ENCODE measurements at places on chromosomes 7 and 10.

- DNase-seq = no peak
Measured at GRCh38 chr10:47207281-47207615, 92.7 kb upstream of the GDF10 start.

DNA sequence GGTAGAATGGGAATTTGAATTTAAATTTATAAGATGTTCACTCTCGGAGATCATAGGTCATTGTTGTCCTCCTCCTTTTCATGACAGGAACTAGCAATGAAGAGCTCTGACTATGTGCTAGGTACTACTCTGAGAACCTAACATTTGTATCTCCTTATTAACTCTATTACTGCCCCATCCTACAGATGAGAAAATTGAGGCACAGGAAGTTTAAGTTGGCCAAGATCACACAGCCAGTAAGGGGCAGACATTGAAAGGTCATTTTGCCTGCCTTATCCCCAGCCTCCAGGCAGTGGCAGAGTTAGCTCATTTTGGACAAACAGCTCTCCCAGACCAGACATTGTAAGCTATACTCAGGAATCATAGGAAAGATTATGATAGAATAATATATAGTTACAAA is 6.0 kb downstream of the SRGN start:
- DNase-seq = no peak

DNA sequence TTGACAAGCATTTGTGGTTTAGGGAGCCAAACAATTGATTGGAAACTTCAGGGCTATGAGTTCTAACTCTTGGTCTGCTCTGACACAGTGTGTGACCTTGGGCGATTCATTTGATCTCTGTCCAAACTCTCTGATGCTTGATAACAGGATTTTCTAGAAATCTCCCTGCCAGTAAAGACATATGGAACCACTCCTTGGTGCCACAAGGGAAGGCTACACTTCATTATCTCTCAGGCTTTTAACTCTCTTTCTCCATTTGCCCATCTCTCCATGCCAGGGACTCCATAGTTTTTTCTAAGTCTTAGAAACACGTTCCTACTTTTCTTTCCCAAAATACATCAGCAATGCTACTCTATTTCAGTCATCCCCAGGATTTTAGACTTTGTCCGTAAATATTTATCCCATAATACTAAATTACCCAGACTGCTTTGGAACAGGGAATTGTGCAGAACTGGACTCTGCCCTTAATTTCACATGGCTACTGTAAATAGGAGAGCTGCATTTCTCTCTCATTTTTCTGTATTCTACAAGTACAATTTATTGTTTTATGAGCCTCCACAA is 488.2 kb downstream of the SUGCT start:
- DNase-seq = no peak

GRCh38 chr10:127343821-127344220 is 147.4 kb upstream of the INSYN2A start:
- DNase-seq = no peak

- DNase-seq = no peak
Measured at GRCh38 chr10:130079614-130080460, 30.8 kb downstream of the C10orf143 start.

DNA sequence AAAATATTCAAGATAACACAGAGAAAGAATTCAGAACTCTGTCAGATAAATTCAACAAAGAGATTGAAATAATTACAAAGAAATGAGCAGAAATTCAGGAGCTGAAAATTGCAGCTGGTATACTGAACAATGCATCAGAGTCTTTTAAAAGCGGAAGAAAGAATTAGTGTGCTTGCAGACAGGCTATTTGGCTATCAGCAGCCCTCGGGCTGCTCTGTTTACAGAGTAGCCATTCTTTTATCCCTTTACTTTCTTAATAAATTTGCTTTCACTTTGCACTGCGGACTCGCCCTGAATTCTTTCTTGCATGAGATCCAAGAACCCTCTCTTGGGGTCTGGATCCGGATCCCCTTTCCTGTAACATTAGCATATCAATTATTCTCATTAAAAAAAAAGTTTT is 1040.0 kb downstream of the SORCS3 start:
- no peak for DNase-seq

- no peak for DNase-seq
Measured at GRCh38 chr7:116802746-116803152, 59.6 kb upstream of the CAPZA2 start.

- DNase-seq = no peak
Measured at GRCh38 chr7:101927802-101928201, 110.4 kb downstream of the CUX1 start.

DNA sequence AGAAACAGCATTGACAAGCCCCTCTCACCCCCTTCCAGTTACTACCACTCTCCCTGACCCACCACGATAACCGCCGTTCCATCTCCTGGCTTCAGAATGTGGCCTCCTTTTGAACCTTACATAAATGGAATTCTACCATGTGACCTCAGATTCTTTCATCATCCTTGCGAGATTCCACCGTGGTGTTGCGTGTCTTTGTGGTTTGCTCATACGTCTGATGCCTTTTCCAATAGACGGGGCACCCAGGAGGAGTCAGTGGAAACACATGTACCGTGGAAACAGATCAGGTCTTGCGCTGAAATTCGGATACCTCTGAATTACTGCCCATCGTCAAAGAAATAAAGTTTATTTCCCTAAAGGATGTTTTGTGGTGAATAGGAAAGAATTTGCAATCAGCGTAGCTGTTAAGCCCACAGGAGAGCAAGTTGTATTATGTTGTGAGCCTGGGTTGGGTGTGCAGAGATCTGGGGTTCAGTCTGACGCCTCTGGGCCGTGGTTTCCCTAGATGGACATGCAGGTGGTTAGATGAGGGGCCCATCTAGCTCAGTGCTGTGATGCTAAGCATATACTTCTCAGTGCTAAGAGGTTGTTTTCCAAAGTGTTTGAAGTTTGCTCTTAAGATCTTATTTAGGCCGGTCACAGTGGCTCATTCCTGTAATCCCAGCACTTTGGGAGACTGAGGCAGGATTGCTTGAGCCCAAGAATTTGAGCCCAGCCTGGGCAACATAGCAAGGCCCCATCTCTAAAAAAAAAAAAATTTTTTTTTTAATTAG is 29.1 kb downstream of the GTF2IRD1 start:
- no peak for DNase-seq

DNA sequence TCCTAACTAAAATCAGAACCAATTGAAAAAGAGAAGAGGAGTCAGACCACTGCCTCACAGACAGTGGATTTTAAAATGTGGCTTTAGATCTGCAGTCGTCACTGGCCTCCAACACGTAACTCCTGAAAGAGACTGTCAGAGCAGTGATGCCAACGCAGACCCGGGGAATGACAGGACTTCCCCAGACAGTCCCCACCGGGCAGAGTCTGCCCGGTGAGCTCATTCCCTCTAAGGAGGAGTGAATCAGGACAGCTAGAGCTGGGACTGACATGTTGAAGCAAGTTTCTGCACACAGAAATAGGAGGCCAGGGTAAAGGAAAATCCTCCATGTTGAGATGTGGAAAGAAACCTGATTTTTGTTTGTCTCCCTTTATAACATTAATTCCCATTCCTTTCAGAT is 105.0 kb downstream of the TES start:
- DNase-seq = peak; percentile 6

- DNase-seq = no peak
Measured at GRCh38 chr7:84720456-84721097, 466.3 kb downstream of the SEMA3D start.

GRCh38 chr7:107960272-107960671 is 42.7 kb downstream of the LAMB1 start:
- DNase-seq = no peak

GRCh38 chr10:71128311-71128980 is 83.9 kb upstream of the UNC5B start:
- DNase-seq = no peak

DNA sequence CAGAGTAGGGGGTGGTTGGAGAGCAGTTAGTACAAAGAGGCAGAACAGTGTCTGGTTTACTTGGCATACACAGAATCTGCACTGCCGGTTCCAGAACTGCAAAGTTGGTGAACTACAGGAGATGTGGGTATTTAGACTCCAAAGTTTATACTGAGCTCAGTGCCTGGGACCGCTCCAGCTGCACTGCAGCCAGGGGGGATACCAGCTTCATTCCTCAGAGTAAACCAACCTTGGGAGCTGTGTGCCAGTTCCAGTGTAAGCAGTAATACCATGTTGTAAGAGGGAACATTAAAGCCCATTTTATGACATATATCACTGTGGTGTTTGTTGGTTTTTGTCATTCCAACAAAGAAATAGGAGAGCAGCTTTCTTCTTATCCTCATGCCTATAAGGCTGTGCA is 23.4 kb downstream of the LOXL4 start:
- no peak for DNase-seq

DNA sequence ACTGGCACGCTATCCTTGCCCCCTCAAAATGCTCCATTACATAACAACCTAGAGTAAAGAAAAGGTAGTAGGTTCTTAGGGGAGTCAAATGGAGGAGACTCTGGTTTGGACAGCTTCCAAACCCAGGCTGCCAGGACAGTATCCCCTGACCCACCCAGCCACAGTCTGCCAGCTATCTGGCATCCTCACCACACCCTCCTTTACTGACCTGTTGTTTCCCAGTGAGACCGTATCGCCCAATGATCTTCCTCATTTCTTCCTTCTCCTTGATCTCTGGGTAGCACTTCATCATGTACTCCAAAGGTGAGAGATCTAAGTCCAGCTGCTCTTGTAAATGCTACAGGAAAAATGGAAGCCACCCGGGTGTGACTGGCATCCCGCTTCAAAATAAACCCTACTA is 5.1 kb upstream of the H2BK1 start:
- no peak for DNase-seq

DNA sequence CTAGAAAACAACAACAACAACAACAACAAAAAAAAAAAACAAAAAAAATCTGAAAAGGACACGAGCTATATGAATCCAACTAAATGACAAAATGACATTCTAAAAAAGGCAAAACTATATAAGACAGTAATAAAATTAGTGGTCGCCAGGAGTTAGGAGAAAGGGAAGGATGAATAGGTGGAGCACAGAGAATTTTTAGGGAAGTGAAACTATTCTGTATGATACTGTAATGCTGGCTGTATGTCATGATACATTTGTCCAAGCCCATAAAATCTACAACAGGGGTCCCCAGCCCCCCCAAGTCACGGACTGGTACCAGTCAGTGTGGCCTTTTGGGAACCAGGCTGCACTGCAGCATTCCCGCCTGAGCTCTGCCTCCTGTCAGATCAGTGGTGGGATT is 2.8 kb upstream of the PUS7 start:
- no peak for DNase-seq

- peak; percentile 55 for DNase-seq
Measured at GRCh38 chr10:24008164-24009091, 200.5 kb upstream of the KIAA1217 start.

- no peak for DNase-seq
Measured at GRCh38 chr10:133359972-133360610, 2.3 kb upstream of the FUOM start.

DNA sequence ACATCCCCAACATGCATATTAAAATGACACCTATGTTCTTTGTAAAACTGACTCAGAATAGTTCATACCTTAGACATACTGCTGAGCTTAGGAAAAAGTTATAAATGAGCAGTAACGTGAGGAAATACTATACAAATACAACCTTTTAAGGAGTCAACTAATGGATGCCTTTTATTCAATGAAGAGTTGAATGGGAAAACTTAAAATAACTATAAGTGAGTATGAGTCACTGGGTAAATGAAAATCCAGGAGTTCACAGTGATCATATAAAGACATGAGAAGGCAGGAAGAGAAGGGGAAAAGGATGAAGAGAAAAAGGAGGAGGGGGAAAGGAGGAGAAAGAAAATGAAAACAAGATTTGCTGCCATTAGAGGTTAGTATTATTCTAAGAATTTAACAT is 157.8 kb upstream of the PCDH15 start:
- no peak for DNase-seq

DNA sequence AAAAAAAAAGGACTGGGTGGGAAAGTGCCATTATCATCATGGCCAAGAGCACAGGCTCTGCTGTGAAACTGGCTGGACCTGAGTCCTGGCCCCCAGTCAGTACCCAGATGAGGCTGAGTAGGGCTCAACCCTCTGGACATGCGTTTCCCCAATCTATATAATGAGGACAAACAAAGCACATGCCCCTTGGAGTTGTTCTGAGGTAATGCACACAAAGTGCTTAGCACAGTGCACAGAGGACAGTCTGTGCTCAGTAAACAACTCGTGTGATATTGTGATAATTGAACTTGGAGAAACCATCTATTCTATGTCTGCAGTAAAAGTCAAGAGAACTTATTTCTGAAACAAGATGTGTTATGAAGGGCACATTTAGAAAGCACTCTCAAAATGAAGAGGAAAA is 138.8 kb downstream of the KCNMA1 start:
- no peak for DNase-seq

GRCh38 chr10:97508342-97508741 is 9.6 kb downstream of the UBTD1 start:
- DNase-seq = no peak

GRCh38 chr7:90613088-90613498 is 17.0 kb downstream of the CDK14 start:
- DNase-seq = no peak

DNA sequence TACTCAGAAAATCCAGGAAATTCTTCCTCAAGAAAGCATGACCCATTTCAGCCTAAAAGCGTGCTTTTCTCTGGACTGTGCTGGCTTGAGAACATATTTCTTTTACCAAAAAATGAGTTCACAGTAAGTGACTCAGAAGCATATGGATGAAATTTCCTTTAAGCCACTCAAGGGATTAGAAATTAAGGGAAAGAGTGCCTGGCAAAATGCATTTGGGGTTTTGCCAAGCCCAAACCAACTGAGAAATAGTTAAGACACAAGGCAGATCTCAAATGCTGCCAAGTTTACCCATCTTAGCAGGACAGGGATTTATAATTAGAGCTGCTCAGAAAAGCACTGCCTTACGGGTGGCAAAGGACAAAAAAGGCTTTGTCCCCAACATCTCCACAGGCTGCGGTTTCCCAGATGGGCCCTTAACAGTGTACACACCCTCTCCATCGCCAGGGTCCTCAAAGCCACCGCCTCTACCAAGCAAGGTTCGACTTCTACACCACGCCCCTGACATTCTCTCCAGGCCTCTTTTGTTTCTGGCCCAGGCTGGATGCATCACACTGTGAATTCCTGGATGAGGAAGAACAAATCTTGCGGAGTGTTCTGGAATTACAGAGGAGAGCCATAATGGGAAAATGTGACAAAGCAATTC is 30.1 kb upstream of the CDHR3 start:
- DNase-seq = peak; percentile 12

GRCh38 chr7:157011333-157012112 is 1.1 kb upstream of the MNX1 start:
- DNase-seq = no peak

- peak; percentile 26 for DNase-seq
Measured at GRCh38 chr10:59622320-59623132, 87.1 kb downstream of the SLC16A9 start.
